ENCODE measurements at places on chromosomes 4 and X.

DNA sequence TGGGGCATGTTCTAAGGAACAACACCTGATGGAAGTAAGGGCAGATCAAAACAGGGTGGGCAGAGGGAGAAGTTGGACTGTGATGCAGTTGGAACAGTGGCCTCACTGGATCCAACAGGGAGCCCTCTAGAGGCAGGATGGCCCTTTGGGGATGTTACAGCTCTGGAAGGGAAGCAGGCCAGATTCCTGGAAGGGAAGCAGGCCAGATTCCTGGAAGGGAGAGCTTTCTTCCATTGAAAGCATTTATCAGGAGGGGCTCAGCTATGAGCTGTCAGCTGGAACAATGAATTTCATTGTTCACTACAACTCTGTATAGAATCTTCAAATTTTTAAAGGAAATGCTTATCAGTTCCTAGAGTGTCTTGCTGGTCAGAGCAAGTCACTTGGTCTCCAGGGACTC, 17.7 kb downstream of the IL15 start:
- H3K36me3 ChIP-seq: no peaks in the 10 kb centered on the region
- peaks cover 7% of the 10 kb centered on the region for H3K4me1 ChIP-seq
- no peak for DNase-seq
- H3K4me3 ChIP-seq: no peak overlapping the region
- H3K27me3 ChIP-seq: no peaks in the 10 kb centered on the region

GRCh38 chr4:8507196-8507570, 66.6 kb downstream of the TRMT44 start:
- no peaks in the 10 kb centered on the region for H3K36me3 ChIP-seq
- H3K27me3 ChIP-seq: no peaks in the 10 kb centered on the region
- H3K4me1 ChIP-seq: peaks cover 29% of the 10 kb centered on the region
- DNase-seq: no peak
- H3K27ac ChIP-seq: peak overlapping the region; percentile 55

DNA sequence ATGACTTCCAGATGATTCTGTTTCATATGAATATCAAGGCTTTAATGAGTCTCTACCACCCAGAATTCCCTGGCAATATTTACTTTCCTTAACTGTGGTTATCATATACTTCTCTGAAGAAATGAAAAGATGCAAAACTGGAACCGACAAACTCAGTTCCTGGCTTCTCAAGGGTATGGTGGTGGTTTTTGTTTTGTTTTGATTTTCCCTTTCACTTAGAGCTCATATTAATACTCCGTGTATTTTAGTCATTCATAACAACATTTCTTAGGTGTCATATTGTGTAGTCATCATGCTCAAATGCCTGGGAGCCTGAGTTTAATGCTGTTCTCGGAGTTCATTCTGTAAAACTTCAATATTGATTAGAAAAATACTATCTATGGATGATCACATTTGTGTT, 665 bp downstream of the TRPC5OS start:
- H3K4me3 ChIP-seq: no peak overlapping the region
- no peak overlapping the region for H3K27ac ChIP-seq
- H3K36me3 ChIP-seq: no peaks in the 10 kb centered on the region
- no peak for DNase-seq

GRCh38 chr4:6689506-6689960, 4.1 kb upstream of the S100P start:
- DNase-seq: no peak
- H3K27ac ChIP-seq: peak overlapping the region; percentile 98
- peaks cover 49% of the 10 kb centered on the region for H3K4me1 ChIP-seq
- H3K27me3 ChIP-seq: no peaks in the 10 kb centered on the region
- H3K4me3 ChIP-seq: peak overlapping the region; percentile 17

DNA sequence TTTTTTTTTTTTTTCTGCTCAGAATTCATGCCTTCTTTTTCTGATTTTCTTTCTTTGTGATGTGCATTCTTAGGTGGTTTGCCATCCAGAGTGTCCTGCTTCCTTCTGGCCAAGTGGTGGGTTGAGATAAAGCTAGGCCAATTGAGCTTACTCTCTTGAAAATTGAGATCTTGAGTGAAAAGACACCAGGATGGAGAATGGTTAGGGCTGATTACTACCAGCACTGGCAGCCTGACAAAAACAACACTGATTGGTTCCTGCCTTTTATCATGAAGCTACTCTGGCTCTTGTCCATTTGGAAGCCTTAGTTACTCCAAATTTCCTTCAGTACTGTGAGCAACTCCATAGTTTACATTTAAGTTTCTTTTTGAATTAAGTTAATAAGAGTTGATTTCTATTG, 404.0 kb downstream of the PPARGC1A start:
- H3K36me3 ChIP-seq: no peaks in the 10 kb centered on the region
- no peaks in the 10 kb centered on the region for H3K4me1 ChIP-seq
- H3K27me3 ChIP-seq: no peaks in the 10 kb centered on the region
- no peak for DNase-seq
- H3K27ac ChIP-seq: no peak overlapping the region

Measured in mesothelial cell of epicardium (in vitro differentiated cells).